ENCODE measurements at places on chromosomes 2 and 18. TPM values are rescaled to one million over a fixed set of nuclear protein-coding genes. Genes with fewer than 3 reads are reported as not detected.

GRCh38 chr18:49959176-49959575 lies 145.8 kb upstream of the ACAA2 start:
- no peak overlapping the region for H3K4me3 ChIP-seq
- no peak overlapping the region for H3K27ac ChIP-seq

The SERPINB2 gene
- 1.2 TPM for total RNA-seq

DNA sequence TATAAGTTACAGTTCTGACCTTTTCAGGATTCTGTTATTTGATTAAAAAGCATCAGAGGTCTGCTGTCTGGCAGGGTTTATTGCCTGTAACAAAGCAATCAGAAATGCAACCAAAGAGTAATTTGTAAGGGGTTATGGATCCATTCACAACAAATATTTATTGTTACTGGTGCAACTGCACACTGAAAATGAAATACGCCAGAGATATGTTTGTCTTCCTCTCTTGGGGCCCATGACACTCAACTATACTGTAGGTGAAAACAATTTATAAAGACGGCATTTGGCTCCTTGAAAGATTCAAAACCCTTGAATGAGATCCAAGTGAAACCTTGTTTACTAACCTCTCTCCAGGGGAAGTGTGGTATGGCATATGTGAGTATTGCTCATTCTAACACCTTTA lies 452.2 kb downstream of the MBD2 start:
- H3K27me3 ChIP-seq = no peaks in the 10 kb centered on the region
- DNase-seq = no peak
- no peak overlapping the region for H3K4me3 ChIP-seq
- H3K27ac ChIP-seq = no peak overlapping the region

GRCh38 chr18:75350512-75350839 lies 77.0 kb downstream of the SMIM21 start:
- no peak overlapping the region for H3K27ac ChIP-seq
- no peak overlapping the region for H3K4me3 ChIP-seq
- H3K27me3 ChIP-seq = no peaks in the 10 kb centered on the region

All from CD4-positive, alpha-beta memory T cell (primary cell).